ENCODE measurements at places on chromosomes 2 and 18. TPM values are rescaled to one million over a fixed set of nuclear protein-coding genes. Genes with fewer than 3 reads are reported as not detected.

DNA sequence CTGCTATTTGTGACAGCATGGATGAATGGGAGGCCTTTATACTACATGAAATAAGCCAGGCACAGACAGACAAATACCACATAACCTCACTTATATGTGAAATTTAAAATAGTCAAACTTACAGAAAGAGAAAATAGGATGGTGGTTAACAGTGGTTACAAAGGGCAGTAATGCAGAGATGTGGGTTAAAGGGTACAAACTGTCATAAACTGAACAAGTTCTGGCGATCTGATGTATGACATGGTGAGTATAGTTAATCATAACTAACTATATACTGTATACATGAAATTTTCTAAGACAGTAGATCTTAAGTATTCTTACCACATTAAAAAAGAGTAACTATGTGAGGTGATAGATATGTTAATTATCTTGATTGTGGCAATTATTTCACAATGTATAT lies 558.1 kb upstream of the ZNF804A start:
- no peaks in the 10 kb centered on the region for H3K27me3 ChIP-seq
- H3K4me3 ChIP-seq: no peak overlapping the region
- no peak overlapping the region for H3K27ac ChIP-seq
- H3K4me1 ChIP-seq: no peaks in the 10 kb centered on the region

DNA sequence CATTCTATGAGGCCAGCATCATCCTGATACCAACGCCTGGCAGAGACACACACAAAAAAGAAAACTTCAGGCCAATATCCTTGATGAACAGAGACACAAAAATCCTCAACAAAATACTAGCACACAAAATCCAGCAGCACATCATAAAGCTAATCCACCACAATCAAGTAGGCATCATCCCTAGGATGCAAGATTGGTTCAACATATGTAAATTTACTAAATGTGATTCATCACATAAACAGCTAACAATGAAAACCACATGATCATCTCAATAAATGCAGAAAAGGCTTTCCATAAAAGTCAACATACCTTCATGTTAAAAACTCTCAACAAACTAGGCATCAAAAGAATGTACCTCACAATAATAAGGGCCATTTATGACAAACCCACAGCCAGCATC lies 65.3 kb downstream of the WDPCP start:
- no peaks in the 10 kb centered on the region for H3K36me3 ChIP-seq
- DNase-seq: no peak
- no peak overlapping the region for H3K4me3 ChIP-seq
- H3K4me1 ChIP-seq: no peaks in the 10 kb centered on the region
- H3K27ac ChIP-seq: no peak overlapping the region
- H3K27me3 ChIP-seq: no peaks in the 10 kb centered on the region

The MREG gene
- 5.7 TPM for total RNA-seq

The SERTAD2 gene
- 51.2 TPM for total RNA-seq

The CPS1 gene
- 0.17 TPM for total RNA-seq
